ENCODE measurements at places on chromosomes 4 and X.

DNA sequence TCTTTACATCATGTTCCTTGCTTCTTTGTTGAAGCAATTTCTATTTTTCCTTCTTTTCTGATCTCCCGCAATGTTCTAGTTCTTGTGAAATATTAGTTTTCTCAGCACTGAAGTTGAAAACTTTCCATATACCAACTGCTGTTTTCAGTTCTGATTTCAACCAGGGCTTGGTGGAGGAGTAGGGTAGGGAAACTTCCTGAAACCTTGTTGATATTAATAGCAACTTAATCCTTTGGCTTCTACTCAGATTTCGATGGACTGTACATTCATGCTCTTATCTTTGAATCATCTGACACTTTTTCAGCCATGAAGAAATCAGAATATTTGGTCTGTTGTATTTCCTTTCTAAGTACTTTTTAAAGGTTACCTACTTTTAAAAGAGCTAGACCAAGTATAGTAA, 315.8 kb downstream of the RPA4 start:
- DNase-seq, result no peak
- H3K27ac ChIP-seq, result no peak overlapping the region
- no peaks in the 10 kb centered on the region for H3K4me1 ChIP-seq
- no peaks in the 10 kb centered on the region for H3K27me3 ChIP-seq

DNA sequence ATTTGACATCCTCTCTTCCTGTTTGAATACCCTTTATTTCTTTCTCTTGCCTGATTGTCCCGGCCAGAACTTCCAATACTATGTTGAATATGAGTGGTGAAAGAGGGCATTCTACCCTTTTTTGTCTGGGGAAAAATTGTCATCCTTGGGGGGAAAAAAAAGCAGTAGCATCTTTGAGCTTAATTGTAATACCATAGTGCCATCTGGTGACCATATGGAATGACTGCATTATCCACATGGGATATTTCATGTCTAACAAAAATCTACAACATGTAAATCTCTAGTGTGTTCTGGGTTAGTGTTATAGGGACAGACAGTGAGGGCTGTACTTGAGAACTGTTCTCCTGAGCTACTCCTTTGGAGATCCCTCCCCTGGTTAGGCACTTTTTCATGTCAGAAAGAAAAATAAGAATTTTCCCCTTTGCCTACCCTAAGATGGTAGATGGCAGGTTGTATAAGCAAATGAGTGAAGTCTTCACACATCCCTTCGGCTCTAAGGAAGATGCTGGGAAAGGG, 26.0 kb downstream of the CAPN6 start:
- H3K27me3 ChIP-seq, result no peaks in the 10 kb centered on the region
- H3K4me1 ChIP-seq, result no peaks in the 10 kb centered on the region
- no peak overlapping the region for H3K4me3 ChIP-seq
- DNase-seq, result no peak
- no peaks in the 10 kb centered on the region for H3K36me3 ChIP-seq

DNA sequence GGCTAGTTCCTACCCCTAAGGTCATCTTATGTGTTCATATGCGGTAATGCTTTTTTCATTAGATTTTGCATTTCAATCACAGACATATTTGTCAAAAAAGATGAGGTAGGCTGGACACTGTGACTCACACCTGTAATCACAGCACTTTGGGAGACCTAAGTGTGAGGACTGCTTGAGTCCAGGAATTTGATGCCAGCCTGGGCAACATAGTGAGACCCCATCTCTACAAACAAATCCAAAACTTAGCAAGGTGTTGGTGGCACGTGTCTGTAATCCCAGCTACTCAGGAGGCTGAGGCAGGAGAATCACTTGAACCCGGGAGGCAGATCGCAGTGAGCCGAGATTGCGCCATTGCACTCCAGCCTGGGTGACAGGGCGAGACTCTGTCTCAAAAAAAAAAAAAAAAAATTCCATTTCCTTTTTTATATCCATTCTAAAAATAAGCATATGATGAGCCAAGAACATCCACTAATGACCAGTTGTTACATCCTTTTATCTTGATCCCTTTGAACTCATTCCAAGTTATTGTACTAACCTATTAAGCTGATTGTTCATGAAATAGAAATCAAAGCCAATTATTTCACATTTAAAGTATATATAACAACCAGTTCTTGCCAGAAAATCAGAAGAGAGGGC, 23.4 kb downstream of the PGAM4 start:
- no peaks in the 10 kb centered on the region for H3K27me3 ChIP-seq
- no peak overlapping the region for H3K27ac ChIP-seq
- no peak for DNase-seq
- H3K36me3 ChIP-seq, result no peaks in the 10 kb centered on the region

DNA sequence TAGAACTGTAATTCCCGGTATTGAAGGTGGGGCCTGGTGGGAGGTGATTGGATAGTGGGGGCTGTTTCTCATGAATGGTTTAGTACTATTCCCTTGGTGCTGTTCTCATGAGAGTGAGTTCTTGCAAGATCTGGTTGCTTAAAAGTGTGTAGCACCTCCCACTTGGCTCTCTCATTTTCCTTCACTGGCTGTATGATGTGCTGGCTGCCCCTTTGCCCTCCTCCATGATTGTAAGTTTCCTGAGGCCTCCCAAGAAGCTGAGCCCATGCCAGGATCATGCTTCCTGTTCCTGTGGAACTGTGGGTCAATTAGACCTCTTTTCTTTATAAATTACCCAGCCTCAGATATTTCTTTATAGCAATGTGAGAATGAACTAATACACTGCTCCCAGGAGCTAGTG, 8.7 kb downstream of the ANXA10 start:
- H3K27me3 ChIP-seq, result no peaks in the 10 kb centered on the region
- no peak for DNase-seq
- no peak overlapping the region for H3K4me3 ChIP-seq
- no peak overlapping the region for H3K27ac ChIP-seq
- H3K36me3 ChIP-seq, result no peaks in the 10 kb centered on the region

DNA sequence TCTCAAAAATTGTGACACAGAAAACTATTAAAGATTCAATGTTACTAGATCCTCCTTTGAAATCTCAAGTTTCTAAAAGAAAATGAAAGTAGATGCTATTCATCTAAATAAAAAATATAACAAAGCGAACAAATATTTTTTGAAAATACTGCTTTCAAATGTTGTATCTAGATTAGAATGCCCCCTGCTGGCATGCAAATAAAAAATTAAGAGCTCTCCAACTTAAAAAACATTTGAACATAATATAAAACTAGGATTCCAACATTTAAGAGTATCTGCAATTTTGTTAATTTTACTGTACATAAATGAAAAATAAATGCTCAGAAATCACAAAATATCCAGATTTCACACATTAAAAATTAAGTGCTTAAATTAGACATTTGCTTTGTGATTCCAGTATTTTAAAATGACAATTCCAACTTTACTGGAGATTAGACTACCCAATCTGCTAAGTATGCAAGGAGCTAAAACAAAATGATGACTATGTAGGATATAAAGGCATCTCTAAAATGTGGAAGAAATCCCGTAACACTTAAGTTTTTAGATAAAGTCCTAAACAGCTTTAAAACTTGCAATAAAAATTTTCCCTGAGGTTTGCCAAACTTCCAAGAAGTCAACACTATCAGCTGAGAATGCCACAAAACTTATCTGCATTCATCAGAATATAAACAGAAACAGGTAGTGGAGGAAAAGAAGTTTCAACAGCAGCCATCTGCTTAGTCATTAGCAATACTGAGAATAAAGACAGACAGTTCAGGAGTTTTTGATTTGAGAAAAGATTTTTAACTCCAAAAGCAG, 32.7 kb downstream of the DHX15 start:
- H3K4me1 ChIP-seq, result peaks cover 32% of the 10 kb centered on the region
- H3K27me3 ChIP-seq, result no peaks in the 10 kb centered on the region
- peaks cover 36% of the 10 kb centered on the region for H3K36me3 ChIP-seq

GRCh38 chr4:56976837-56977320, 527 bp downstream of the NOA1 start:
- H3K27ac ChIP-seq, result peak overlapping the region; percentile 93
- no peaks in the 10 kb centered on the region for H3K27me3 ChIP-seq
- peak; percentile 69 for DNase-seq
- peaks cover 29% of the 10 kb centered on the region for H3K36me3 ChIP-seq
- H3K4me1 ChIP-seq, result peaks cover 51% of the 10 kb centered on the region
- H3K4me3 ChIP-seq, result peak overlapping the region; percentile 69

DNA sequence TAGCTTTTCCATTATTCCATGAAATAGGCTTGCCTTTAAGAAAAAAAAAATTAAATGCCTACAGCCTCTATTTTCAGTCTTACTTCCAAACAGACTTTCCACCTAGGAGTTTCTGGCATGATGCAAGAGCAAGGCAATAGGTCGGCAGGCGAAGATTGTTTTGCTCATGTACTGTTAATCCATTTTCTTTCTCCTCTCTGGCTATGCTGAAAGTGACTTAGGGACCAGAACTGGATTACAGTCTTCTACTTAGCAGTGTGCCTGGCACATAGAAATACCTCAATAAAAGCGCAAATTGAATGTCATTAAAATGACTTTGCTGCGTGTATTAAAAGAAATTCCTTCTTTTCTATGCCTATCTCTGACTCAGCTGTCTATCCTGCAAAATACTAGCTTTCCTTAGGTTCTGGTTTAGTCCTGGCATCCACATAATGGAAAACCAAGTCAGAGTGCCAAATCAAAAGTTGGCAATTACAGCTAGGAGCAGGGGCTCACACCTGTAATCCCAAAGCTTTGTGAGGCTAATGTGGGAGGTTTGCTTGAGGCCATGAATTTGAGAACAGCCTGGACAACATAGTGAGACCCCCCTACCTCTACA, 51.9 kb downstream of the CC2D2A start:
- H3K4me1 ChIP-seq, result peaks cover 4% of the 10 kb centered on the region
- no peaks in the 10 kb centered on the region for H3K27me3 ChIP-seq
- no peak for DNase-seq
- H3K36me3 ChIP-seq, result peaks cover 14% of the 10 kb centered on the region
- no peak overlapping the region for H3K27ac ChIP-seq
- no peak overlapping the region for H3K4me3 ChIP-seq

DNA sequence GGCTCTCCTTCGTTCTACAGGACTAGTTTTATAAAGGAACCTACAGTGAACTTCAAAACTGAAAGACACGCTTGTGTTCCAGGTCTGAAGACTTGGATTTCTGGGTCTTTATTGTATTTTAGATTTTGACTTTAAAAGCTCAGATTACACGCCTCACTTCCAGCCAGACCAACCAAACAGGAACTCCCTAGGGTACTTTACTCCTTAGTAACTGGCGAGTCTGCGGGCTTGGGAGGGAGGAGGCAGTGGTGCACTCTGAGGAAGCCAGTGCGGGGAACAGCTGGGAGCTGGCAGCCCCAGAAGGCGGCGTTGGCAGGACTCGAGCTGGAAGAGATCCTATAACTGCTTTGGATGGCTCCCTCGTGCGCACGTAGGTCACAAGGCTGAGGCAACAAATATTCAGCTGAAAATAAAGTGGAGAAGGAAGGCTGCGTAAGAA, 391 bp upstream of the PHKA1 start:
- no peaks in the 10 kb centered on the region for H3K36me3 ChIP-seq
- H3K27ac ChIP-seq, result peak overlapping the region; percentile 77
- H3K4me3 ChIP-seq, result peak overlapping the region; percentile 60
- peak; percentile 79 for DNase-seq
- H3K4me1 ChIP-seq, result peaks cover 3% of the 10 kb centered on the region

GRCh38 chr4:3227878-3228675, 20.9 kb upstream of the MSANTD1 start:
- DNase-seq, result no peak
- no peak overlapping the region for H3K4me3 ChIP-seq
- H3K27ac ChIP-seq, result no peak overlapping the region
- no peaks in the 10 kb centered on the region for H3K4me1 ChIP-seq
- H3K36me3 ChIP-seq, result peaks cover 94% of the 10 kb centered on the region

DNA sequence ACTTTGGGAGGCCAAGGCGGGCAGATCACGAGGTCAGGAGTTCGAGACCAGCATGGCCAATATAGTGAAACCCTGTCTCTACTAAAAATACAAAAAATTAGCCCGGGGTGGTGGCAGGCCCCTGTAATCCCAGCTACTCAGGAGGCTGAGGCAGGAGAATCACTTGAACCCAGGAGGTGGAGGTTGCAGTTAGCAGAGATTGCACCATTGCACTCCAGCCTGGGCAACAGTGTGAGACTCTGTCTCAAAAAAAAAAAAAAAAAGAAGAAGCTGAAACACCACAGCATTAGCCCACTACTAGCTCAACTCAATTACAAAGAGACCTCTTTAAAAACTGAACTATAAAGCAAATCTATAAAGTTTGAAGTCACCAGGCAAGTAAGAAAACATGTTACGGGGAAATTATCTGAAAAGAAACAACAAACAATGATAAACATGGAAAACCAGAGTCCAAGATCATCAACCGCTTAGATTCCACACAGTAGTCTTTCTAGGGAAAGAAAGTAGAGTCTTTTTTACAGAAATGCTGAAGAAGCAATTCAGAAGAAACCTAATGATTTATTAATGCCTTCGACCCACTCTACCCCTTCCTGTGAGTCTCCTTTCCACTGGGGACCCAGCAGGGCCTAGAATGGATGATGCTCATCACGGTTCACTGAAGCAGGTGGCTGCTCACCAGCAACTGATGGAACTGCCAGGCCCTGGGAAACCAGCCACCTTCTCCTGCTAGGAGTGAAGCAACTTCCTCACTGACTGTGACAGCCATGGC, 6.6 kb downstream of the SAT1 start:
- no peaks in the 10 kb centered on the region for H3K4me1 ChIP-seq
- no peak for DNase-seq
- no peak overlapping the region for H3K27ac ChIP-seq
- no peaks in the 10 kb centered on the region for H3K36me3 ChIP-seq
- H3K4me3 ChIP-seq, result no peak overlapping the region

DNA sequence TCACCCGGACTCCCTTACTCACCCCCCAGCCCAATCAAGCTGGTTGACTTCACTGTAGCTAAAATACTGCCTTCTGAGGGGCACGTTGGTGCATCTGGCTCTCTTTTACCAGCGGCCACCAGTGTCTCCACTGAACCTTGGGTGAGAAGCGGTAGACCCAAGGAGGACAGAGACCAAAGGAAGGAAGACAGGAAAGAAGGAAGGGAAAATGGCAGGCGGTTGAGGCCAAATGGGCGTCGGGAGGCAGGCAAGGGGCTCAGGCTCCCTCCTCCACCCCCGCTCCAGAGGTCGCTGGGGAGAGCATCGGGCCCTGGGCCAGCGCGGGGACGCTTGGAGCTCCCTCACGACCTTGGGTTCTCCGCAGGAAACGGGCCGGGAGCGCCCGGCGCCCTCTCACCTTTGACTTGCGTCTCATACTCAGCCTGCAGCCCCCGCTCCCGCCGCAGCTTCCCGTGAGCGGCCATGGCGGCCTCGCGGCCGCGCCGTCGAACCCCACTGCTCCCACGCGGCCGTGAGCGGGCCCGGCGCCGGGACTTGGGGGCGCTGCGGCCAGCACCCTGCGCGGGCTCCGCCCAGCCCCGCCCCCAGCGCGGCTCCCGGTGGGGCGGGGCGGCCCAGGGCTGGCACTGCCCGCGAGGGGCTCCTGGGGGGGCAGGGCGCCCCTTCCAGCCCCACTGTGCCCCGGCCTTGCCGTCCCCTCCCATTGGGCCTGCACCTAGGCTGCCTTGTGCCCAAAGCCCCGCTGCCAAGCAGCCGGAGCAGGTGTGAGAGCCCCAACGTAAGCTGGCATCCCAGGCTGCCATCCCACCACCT, at the start of gene ARHGAP4:
Gene ARHGAP4, minus strand, starts transcription at position 526 of the 813 bp plus-strand sequence. Its CDS starts 62 bp downstream, at position 464.
- peak within 1 kb of the TSS; percentile 90 for H3K27ac ChIP-seq
- H3K4me3 ChIP-seq, result peak within 1 kb of the TSS; percentile 59
- H3K36me3 ChIP-seq, result peaks cover 7% of the 10 kb centered on the region
- H3K27me3 ChIP-seq, result no peaks in the 10 kb centered on the region
- peaks cover 52% of the 10 kb centered on the region for H3K4me1 ChIP-seq

Measured in suprapubic skin (tissue), 4 donors.